Effector memory CD8-positive, alpha-beta T cell (primary cell): ENCODE measurements at places on chromosomes 7 and 10.

GRCh38 chr10:805620-806305 is 116.3 kb upstream of the DIP2C start:
- no peak for DNase-seq

DNA sequence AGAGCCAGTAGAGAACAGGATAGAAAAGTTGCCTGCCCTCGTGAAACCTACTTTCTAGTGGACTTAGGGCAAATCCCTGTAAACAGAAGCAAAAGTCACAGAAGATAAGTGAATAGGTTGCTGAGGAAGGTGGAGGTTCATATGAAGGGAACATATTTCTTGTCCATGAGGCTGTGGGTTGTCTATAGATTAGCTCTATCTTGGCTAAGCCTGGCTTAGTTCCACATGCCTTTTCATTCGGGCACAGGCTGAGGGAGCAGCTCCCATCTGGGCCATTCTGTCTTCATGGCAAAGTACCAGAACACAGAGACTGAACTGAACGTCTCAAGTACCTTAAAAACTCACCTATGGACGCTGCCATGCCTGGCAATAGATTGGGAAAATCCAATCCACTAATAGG is 45.3 kb downstream of the BZW2 start:
- DNase-seq: no peak

GRCh38 chr10:63415640-63416244 is 50.0 kb downstream of the JMJD1C start:
- no peak for DNase-seq

DNA sequence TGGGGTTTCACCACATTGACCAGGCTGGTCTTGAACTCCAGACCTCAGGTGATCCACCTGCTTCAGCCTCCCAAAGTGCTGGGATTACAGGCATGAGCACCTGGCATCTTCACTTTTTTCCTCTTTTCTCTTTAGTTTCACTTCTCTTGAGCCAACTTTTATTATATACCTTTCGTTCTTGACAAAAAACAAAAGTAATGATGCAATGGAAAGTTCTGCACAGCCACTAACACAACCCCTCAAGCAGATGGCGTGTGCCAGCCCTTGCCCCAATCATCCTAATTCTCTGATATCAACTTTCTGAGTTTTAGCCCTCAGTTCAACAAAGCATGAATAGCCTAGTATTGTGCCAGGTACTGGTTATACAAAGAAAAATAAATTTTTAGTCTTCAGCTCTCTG is 223.6 kb downstream of the CHCHD3 start:
- no peak for DNase-seq

DNA sequence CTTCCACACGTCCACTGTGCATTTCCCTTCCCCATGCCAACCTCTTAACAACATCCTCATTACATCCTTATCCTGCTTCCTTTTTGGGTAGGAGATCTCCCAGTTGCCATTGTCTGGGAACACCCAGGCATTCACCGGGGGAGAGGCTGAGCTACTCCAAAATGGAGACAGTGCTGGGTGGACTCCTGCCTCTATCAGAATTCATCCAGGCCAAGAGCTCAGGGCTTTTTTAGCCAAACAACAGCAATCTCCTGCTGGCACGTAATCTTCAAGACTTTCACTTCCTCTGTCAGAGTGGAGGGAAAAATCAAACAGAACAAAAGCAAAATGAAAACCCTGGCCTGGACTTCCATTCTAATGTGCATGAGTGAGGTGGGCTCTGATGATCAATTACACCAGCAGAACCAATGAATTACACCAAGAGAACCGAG is 245.0 kb downstream of the PRPF18 start:
- DNase-seq: no peak

GRCh38 chr7:142196066-142196840 is 61.6 kb downstream of the PRSS58 start:
- no peak for DNase-seq

- DNase-seq: no peak
Measured at GRCh38 chr7:95104739-95105138, 197.3 kb downstream of the PPP1R9A start.

GRCh38 chr7:55723621-55723941 is 139.0 kb downstream of the SEPTIN14 start:
- no peak for DNase-seq

- DNase-seq: no peak
Measured at GRCh38 chr10:73591935-73592699, 975 bp upstream of the USP54 start.

DNA sequence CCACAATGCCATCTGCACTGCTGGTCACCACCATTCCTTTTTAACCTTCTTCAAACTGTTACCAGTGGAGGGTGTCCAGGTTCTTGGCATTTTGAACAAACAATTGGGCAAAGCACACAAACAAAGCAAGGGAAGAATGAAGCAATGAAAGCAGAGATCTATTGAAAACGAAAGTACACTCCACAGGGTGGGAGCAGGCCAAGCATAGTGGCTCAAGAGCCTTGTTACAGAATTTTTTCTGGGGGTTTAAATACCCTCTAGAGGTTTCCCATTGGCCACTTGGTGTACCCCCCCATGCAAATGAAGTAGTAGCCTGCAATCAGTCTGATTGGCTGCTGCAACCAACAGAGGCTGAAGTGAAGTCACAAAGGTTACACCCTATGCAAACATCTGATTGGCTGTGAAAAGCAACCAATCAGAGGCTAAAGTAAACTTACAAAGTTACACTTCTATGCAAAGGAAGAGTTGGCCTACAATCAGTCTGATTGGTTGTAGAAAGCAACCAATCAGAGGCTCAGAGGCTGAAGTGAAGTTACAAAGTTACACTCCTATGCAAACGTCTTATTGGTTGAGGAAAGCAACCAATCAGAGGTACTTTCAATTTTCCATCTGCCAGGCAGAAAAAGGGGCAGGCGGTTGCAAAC is 103.2 kb upstream of the WAC start:
- no peak for DNase-seq

DNA sequence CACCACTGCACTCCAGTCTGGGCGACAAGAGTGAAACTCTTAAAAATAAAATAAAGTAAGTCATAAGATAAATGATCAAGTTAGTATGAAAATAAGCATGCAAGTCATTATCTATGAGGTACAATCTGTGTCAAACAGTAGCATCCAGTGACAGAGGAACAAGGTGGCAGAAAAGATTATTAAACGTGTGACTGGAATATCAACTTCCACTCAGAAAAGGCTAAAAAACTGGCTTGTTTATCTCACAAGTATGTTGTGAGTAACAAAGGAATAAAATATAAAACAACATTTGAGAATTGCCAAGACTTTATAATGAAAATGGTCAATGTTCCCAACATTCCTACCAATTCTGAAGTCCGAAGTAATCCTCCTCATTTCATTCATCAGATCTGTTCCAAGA is 30.3 kb downstream of the ITGB1 start:
- DNase-seq: no peak

- no peak for DNase-seq
Measured at GRCh38 chr10:43775384-43775783, 126.7 kb upstream of the ZNF32 start.

GRCh38 chr10:114821915-114822443 is 399 bp downstream of the FHIP2A start:
- peak; percentile 46 for DNase-seq

- no peak for DNase-seq
Measured at GRCh38 chr10:132296666-132297443, 10.9 kb downstream of the STK32C start.

- DNase-seq: no peak
Measured at GRCh38 chr7:1012004-1012715, 29.2 kb downstream of the CYP2W1 start.

- no peak for DNase-seq
Measured at GRCh38 chr7:70657571-70657970, 474.4 kb upstream of the GALNT17 start.

DNA sequence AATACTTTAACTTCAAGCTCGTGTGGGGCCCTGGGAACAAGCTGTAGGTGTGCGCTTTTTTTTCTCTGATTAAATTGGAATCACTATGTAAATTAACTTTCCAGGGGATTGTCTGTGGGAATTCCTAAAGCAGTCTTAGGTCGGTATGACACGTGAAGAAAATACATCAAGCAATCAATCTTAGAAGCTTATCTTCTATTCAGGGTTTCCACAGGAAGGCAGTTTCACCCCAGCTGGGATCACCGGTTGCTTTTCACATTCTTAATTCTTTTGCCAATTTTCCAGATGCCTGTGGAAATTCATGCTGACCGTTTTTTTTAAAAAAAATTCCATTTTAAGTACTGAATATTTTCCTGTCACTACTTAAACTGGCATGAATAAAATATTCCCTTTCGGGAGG is 41.9 kb downstream of the CAMK1D start:
- DNase-seq: no peak

- no peak for DNase-seq
Measured at GRCh38 chr7:144063710-144064109, 5.9 kb upstream of the OR2A25 start.

- DNase-seq: no peak
Measured at GRCh38 chr7:84490661-84491060, 296.1 kb upstream of the SEMA3A start.
